Liver (tissue), 10 donors: ENCODE measurements at places on chromosomes 5 and 9. TPM values are rescaled to one million over a fixed set of nuclear protein-coding genes. Genes with fewer than 3 reads are reported as not detected.

DNA sequence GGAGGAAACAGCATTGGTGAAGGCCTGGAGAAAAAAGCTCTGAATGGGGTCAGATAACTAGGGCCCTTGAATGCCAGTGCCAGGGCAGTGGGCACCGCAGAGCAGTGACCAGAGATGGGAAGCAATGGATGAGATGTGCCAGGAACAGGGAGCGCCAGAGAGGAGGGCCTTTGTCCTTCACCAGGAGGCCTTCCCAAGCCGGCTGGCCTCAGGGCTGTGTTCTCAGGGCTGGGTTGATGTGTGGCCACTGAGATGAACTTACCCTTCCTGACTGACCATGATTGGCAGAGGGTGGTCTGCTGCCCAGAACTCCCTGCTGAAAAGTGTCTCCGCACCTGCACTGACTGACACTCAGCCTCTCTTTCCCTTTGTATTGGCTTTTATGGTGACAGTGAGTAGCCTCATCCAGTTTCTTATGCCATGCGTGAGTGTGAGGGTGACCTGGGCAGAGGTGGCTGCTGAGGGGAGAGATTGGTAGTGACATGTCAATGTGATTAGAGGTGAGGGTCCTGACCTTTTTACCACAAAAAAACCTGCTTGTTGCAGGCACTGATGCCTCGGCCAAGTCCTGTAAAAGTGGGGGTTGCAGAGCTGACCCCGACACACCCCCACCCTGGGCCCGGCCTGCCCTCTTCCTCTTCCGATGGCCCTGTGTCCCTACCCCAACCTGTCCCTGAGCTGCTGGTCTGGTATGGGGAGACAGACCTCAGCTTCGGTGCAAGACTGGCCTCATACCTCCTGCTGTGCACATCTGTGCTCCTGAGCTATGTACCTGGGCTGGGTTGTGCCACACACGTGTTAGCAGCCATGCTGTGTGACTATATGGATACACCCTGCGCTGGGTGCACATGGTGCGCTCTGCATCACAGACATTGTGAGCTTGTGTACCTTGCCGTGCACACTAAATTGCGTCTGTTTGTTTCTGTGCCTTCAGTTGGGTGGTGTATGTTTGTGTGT lies 57.1 kb upstream of the PSD2 start:
- no peak for DNase-seq
- no peak overlapping the region for H3K4me3 ChIP-seq
- no peaks in the 10 kb centered on the region for H3K36me3 ChIP-seq
- H3K27me3 ChIP-seq: no peaks in the 10 kb centered on the region
- no peaks in the 10 kb centered on the region for H3K4me1 ChIP-seq

Gene GRM6
- total RNA-seq: not detected

DNA sequence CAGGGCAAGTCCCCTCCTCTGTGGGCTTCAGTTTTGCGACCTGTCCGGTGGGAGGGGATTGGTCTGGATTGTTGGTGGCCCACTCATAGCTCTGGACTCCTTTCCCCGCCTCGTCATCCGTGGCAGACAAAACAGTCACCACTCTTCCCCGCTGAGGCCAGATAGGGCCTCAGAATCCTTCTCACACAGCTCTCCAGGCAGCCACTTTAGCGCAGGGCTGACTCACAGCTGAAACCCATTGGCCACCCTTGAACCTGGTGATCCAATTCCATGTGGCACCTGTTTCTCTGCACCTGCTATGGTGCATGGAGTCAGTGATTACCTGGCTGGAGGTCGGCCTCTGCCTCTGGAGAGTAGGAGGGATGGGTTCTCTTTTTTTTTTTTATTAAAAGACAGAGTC lies 15.8 kb upstream of the CACFD1 start:
- DNase-seq: no peak
- H3K27me3 ChIP-seq: no peaks in the 10 kb centered on the region
- H3K4me3 ChIP-seq: no peak overlapping the region

- no peak for DNase-seq
- H3K27me3 ChIP-seq: no peaks in the 10 kb centered on the region
- no peaks in the 10 kb centered on the region for H3K4me1 ChIP-seq
- no peak overlapping the region for H3K27ac ChIP-seq
Observed at GRCh38 chr9:3962971-3963642, 336.8 kb downstream of the GLIS3 start.

GRCh38 chr9:36499174-36499890 lies 73.4 kb upstream of the MELK start:
- no peak for DNase-seq
- no peaks in the 10 kb centered on the region for H3K27me3 ChIP-seq
- H3K4me3 ChIP-seq: no peak overlapping the region
- no peaks in the 10 kb centered on the region for H3K36me3 ChIP-seq
- no peaks in the 10 kb centered on the region for H3K4me1 ChIP-seq

Gene STRBP
- 17.2 TPM for total RNA-seq

Gene RASGEF1C
- total RNA-seq: 0.09 TPM

GRCh38 chr9:99239341-99240060 lies 17.4 kb downstream of the SEC61B start:
- no peak for DNase-seq
- peaks cover 11% of the 10 kb centered on the region for H3K36me3 ChIP-seq
- no peak overlapping the region for H3K4me3 ChIP-seq
- no peak overlapping the region for H3K27ac ChIP-seq
